Stimulated activated CD4-positive, alpha-beta T cell treated with anti-CD3 and anti-CD28 coated beads, Interleukin-4, amount 100 ng/mL, for 48 hours (primary cell): ENCODE measurements at places on chromosomes 2 and 18.

- DNase-seq = no peak
Measured at GRCh38 chr2:60476206-60476954, 77.1 kb downstream of the BCL11A start.

GRCh38 chr2:75528221-75528977, 32.3 kb downstream of the EVA1A start:
- DNase-seq = no peak

GRCh38 chr18:38747153-38747552, 1181.6 kb upstream of the CELF4 start:
- DNase-seq = no peak

- DNase-seq = no peak
Measured at GRCh38 chr18:39781565-39781964, 2173.5 kb upstream of the PIK3C3 start.

DNA sequence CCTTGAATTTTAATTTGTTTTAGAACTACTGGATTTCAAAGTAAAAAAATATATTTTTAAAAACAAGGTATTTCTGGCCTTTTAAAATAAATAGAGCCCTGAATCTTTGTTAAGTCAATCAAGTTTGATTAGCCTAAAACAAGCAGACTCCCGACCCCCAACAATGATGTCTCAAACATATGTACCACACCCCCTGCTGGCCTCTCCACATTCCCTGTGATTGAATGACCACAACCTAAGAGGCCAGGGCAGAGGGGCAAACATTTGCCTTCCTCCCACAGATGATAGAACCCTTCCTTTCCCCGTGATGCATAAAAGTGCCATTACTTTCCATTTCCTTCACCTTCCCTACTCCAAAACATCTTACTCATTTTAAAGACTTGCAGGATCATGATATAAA, 130.9 kb downstream of the STK39 start:
- no peak for DNase-seq

DNA sequence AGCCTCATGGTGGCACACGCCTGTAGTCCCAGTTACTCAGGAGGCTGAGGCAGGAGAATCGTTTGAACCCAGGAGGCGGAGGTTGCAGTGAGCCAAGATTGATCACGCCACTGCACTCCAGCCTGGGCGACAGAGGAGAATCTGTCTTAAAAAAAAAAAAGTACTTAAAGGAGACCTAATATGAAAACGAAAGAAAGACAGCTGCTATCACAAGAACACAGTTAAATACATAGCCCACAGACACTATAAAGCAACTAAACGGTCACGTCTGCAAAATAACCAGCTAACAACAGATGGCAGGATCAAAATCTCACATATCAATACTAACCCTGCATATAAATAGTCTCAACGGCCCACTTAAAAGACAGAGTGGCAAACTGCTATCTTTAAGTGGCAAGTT, 43.9 kb upstream of the TACR1 start:
- no peak for DNase-seq
